T-helper 17 cell (primary cell): ENCODE measurements at places on chromosomes 1 and 21.

GRCh38 chr1:179857009-179857408 is 20.6 kb downstream of the TOR1AIP2 start:
- no peak for DNase-seq

GRCh38 chr1:2126331-2127186 is 68.0 kb downstream of the FAAP20 start:
- peak; percentile 5 for DNase-seq

DNA sequence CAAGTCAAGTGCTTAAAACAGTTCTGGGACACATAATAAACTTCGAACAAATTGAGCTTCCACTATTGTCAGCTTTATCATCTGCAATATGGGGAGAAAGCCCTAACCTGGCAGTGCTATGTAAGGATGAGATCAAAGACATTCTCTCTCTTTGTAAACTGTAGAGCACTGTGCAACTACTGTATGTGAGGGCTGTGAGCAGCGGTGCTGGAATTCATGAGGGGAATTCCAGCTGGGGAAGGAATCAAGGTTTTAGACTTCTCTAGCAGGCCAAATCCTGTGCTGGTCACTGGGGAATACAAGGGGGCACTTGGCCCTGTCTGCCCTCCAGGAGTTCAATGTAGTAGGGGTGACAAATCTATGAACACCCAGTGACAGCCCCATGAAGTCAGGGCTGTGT is 9.3 kb downstream of the FAM151A start:
- no peak for DNase-seq

DNA sequence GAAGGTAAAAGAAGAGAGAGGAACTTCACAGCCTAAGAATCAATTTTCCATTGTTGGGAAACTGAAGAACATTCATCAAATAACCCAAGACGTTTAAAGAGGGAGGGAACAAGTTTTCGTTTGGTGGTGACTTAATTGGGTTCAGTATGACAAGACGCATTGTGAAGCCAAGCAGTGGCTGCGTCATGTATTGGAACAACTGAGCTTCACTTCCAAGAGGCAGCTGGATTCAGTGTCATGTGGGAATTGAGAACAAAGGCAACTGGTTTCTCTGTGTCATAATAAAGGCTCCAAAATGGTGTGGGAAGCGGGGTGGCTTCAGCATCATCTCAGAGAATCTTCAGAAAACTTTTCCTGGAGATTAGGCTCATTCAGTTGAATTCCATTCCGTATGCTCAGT is 29.8 kb upstream of the RC3H1 start:
- DNase-seq: no peak

DNA sequence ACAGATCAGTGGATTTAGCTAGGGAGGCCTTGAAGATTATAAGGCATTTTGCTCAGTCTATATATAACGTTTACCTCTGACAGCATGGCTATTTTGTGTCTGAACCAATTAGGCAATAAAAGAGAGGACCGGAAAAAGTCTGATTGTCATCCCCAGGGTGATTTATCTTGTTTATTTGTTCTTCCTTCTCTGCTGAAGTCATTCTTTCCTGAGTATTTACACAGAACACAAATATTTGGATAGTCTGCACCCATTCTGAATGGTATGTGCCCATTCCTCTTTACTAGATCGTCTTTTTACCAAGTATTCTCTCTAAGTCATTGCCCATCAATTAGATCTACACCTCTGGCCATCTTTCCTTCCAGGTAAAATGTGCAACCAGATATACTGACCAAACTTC is 1602.9 kb downstream of the KCNT2 start:
- no peak for DNase-seq

GRCh38 chr1:61445269-61445825 is 279.6 kb downstream of the TM2D1 start:
- no peak for DNase-seq

DNA sequence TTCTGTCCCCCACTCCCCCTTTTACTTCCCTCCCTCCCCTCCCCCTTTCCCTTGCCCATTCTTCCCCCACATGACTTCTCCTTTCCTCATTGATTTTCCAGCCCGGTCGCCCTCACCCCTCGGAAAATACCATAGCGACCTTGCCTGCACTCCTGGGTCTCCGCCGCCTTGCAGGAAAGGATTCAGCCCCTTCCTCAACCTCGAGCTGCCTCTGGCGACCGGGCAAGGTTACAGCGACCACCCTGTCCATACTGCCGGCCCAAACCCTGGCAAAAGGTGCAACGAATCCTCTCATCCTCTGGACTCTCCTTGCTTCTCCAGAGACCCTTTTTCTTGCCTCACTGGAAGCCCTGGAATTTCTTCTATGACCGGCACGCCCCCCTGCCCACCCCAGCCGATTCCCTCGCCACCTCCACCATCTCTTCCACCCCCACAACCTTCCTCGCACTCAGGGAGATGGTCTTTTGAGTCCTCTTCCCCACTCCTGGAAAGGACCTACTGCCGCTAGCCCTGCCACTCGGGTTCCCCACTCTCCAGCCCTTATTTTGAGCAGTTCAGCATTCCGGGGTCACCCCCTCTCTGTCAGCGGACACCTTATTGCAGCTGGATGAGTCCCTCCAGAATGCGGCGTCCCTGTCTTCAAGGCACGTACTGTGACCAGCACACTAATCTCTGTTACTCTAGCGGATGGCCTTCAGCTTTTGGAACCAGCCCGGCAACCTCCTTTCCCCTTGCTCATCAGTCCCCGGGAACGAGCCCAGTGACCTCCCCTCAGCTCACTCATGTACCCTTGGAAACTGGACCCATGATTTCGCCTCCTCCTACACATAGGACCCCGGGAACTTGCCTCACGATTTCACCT is 846 bp downstream of the NSUN4 start:
- DNase-seq: no peak

DNA sequence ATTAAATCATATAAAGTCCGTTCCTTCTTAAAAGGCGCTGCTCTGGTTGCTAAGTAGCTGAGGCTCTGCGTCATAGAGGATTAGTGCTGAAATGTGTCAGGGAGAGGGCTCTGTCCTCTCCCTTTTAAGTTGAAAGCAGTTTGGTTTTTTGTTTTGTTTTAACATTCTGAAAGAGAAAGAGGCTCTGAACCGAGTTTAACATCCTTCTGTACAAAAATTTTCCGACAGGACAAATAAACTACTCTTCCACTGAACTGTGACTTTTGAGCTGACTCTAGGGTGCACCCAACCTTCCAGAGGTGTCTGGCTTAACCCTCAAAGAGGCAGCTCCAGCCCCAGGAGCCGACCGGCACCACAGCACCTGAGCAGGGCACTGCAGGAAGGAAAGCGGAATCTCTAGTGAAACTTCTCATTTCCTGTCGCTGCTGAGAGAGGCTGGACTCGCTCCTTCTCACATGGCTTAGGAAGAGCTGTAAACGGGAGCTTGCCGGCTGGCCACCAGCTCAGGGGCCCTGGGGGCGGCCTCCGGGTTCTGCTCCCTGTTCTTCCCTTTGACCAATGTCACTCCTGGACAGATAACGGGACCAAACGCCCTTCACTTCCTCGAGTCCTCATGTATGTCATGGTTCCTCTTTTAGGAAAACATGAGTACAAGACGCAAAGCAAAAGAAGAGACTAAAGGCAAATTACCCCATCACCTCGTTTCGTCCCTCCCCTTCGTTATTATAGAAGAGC is 1.2 kb downstream of the VAV3 start:
- no peak for DNase-seq

DNA sequence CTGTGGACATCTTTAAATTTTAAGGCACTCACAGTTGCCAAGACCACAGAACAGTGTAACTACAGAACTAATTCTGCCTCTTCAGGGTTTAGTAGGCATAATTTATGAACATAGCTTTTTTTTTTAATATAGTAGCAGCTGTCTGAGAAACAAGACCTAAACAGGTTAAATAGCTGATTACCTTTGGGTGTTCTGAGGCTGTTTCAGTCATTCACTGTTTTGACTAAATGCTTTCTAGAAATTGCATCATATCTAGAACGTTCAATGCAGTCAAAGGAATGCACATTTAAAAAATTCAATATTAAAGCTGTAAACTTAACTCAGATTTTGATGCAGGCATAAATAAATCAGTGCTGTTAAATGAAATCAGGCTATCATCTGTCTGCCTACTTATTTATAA is 101.6 kb downstream of the BRINP3 start:
- DNase-seq: no peak

- DNase-seq: no peak
Observed at GRCh38 chr1:47196622-47197021, 6.8 kb upstream of the PDZK1IP1 start.

DNA sequence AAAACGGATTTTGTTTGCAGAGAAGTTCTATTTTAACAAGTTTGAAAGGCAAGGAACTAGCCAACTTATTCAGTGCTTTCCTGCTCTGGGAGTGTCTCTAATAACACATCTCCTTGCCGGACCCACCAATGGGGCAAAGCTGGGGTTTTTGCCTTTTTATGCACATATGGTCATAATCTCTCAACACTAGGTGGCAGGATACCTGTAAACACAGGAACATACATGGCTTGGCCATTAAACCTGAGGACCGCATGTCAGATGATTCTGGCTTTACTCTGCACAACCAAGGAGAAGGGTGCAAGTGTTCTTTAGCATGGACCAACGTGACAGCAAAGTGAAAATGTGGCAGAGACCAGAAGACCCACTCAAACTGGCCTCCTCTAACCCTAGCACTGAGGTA is 4.9 kb downstream of the TMEM9 start:
- no peak for DNase-seq

- DNase-seq: no peak
Observed at GRCh38 chr1:184975208-184975870, 1.0 kb upstream of the NIBAN1 start.

- no peak for DNase-seq
Observed at GRCh38 chr1:45407629-45408287, 67.5 kb upstream of the MUTYH start.

- DNase-seq: no peak
Observed at GRCh38 chr1:11046625-11047365, at the start of gene MASP2. TSS of gene MASP2 (minus strand) at chr1:11047239. CDS start at chr1:11047207, 32 bp downstream.

GRCh38 chr1:169473347-169473746 is 12.4 kb downstream of the SLC19A2 start:
- DNase-seq: no peak

- DNase-seq: no peak
Observed at GRCh38 chr1:188170935-188171334, 1342.2 kb downstream of the PLA2G4A start.

DNA sequence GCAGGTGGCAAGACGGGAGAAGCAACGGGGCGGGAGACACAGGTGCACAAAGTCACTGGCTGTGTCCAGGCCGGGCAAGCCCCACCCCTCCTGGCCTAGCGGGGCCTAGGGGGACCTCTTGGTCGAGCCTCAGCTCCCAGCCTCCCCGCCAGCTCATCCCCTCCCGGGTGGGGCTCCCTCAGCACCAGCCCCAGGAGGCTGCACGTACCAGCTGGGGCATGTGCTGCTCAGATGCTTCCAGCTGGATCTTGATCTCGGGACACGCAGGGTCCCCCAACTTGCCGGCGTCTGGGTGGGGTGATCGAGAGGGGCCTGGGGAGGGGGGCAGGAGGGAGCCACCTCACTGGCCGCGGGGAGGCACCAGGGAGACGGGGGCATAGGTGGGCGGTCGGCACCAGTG is 71.4 kb downstream of the RAP1GAP start:
- no peak for DNase-seq

DNA sequence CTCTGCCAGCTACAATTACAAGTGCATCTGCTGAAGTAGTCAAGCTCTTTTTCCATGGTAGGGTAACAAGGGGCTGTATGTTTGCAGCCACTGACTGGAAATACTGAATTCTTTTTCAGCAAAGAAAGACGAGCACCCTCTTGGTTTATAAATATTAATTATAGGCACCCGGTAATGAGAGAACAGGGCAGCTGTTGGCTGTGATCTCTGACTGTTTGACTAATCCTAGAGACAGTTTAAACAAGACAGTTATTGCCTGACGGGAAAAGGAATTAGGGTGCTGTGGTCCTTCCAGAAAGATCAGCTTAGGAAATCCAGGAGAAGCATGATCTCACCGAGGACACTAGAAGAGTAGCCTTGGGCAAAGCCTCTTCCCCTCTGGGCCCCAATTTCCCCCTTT is 183.7 kb upstream of the ZC3H12A start:
- DNase-seq: no peak

- no peak for DNase-seq
Observed at GRCh38 chr21:31473685-31474345, 129.8 kb upstream of the TIAM1 start.

GRCh38 chr1:229170274-229170673 is 100.6 kb upstream of the RAB4A start:
- no peak for DNase-seq

- DNase-seq: no peak
Observed at GRCh38 chr21:45041351-45041805, 33.0 kb upstream of the ADARB1 start.

- no peak for DNase-seq
Observed at GRCh38 chr1:41318135-41318534, 43.1 kb upstream of the FOXO6 start.

GRCh38 chr1:207822602-207823451 is 71.0 kb downstream of the CD46 start:
- DNase-seq: peak; percentile 57

GRCh38 chr1:74485622-74486021 is 26.8 kb downstream of the LRRC53 start:
- DNase-seq: no peak

DNA sequence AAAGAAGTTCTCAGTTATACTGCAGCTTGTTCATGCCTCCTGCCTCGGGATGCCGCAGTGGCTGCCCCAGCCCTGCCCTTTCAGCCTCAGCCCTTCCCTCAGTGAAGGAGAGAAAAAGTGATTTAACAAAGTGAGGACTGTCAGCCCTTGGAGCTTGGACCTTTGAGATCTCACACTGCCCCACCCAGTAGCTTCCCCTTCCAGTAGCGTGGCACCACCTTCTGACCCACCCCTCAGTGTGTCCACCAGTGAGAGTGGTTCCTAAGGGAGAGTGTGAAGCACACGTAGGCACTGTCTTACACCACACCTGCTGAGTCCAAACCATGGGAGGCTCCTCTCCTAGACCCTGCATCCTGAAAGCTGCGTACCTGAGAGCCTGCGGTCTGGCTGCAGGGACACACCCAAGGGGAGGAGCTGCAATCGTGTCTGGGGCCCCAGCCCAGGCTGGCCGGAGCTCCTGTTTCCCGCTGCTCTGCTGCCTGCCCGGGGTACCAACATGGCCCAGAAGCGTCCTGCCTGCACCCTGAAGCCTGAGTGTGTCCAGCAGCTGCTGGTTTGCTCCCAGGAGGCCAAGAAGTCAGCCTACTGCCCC is at the start of gene CDA:
Gene CDA, plus strand, starts transcription at position 464 of the 592 bp plus-strand sequence. Its CDS starts 33 bp downstream, at position 497.
- no peak for DNase-seq

- DNase-seq: no peak
Observed at GRCh38 chr1:7470904-7471638, 300.0 kb upstream of the VAMP3 start.

GRCh38 chr1:240194120-240194519 is 102.4 kb downstream of the FMN2 start:
- DNase-seq: no peak

DNA sequence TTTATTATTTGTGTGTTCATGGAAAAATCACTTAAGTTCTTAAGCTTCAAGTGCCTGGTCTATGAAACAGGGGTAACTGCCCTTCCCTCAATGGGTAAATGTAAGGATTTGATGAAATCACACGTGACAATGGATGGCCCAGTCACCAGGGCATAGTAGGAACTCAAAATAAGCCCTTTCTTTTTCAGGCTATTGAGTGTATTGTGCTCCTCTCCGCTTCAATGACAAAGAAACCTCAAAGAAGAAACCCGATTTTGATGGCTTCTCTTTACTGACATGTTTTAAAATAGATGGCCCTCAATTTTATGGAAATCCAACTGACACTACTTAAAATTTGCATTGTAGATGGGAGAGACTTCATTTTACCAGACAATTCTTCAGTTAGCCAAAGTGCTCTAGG is 543.5 kb downstream of the OMA1 start:
- DNase-seq: no peak
